ENCODE measurements at places on chromosomes 1 and 21.

- DNase-seq = no peak
Measured at GRCh38 chr1:218494449-218494852, 149.3 kb downstream of the TGFB2 start.

GRCh38 chr1:17606826-17607440 lies 67.4 kb downstream of the ARHGEF10L start:
- DNase-seq = peak; percentile 77

GRCh38 chr1:186374303-186375151 lies 526 bp downstream of the TPR start:
- DNase-seq = peak; percentile 7

GRCh38 chr1:119549719-119550132 lies 42.7 kb downstream of the HSD3B1 start:
- DNase-seq = peak; percentile 81

DNA sequence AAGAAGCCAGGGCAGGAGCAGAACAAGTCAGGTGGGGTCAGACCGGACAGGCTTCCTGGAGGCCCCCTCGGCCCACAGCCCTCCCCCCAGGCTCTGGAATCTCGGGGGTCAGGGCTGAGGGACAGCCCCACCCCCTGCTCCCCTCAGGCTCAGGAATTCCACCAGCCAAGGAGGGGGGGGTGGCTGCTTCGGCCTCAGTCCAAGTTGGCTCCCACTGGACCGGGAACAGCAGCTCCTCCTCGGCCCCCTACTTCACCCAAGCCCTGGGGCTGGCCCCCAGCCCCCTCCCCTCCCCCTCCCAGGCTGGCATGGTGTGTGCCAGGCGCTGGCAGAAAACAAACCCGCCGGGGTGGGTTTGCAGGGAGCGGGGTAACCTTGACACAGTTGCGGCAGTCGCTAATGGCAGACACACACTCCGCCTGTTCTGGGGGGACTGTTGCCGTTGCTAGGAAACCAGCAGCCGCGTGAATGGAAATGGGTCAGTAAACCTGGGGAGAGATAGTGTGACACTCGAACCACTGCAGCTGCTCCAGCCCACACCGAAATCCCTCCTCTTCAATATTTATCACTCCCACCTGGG lies 32.4 kb downstream of the AHDC1 start:
- DNase-seq = no peak

- DNase-seq = no peak
Measured at GRCh38 chr1:4171480-4172450, 271.7 kb upstream of the C1orf174 start.

DNA sequence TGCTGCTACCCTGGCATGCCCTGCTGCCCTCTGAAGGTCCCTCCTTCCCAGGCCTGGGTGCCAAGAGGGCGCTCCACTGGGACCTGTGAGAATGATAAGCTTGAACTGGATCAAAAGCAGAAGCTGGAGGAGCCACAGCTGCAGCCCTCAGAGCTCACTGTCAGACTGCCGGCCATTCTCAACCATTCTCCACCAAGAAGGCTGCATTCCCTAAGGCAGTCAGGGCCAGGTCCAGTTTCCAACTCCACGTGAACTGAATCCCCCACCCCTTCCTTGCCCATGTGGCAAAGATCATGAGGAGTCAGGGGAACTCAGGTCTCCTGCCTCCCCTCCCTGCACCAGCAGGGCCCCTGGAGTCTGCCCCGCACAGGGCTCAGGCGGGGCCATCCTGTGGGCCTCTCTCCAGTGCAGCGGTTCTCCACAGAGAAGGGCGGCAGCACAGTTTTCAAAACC lies 19.5 kb downstream of the SLC1A7 start:
- no peak for DNase-seq

DNA sequence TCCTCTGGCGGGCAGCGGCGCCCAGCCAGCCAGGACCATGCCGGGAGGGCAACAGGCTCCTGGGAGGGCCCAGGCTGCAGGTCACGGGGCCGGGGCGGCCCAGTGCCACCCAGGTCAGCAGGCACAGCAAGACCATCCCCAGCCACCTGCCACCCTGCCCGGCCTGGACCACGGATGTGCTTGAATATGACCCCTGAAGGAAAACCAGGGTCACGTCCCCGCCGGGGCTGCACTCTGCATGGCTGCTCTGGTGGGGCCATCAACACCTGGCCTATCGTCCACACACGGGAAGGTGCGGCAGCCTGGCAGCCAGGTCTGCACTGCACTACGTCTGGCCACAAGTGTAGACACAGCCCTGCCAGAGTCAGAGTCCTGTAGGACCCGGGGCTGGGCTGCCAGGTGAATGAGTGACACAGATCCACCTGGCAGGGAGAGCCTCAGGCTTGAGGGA lies 6.9 kb downstream of the WNT9A start:
- DNase-seq = no peak

DNA sequence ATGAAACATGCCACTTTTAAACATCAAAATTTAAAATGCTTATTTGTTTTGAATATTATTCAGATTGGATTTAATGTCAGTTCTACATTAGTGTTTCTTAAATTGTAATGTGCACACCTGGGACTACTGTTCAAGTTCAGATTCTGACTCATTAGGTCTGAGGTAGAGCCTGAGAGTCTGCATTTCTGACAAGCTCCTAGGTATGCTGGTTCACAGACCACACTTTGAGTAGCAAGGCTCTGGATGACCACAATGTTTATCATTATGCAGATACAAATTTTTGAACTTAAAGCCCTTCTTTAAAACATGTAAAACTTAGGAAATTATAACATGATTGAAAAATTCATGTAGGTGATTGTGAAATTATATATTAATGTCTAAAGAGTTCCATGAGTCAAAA lies 40.2 kb downstream of the TTLL7 start:
- DNase-seq = no peak

GRCh38 chr1:95108792-95109191 lies 8.4 kb upstream of the TLCD4 start:
- no peak for DNase-seq

- DNase-seq = no peak
Measured at GRCh38 chr1:27257155-27257554, 22.7 kb downstream of the WDTC1 start.

- DNase-seq = no peak
Measured at GRCh38 chr1:172630868-172631267, 28.0 kb upstream of the FASLG start.

- DNase-seq = no peak
Measured at GRCh38 chr1:155326020-155326526, 5.4 kb downstream of the RUSC1 start.

- DNase-seq = no peak
Measured at GRCh38 chr1:245704765-245705164, 550.0 kb downstream of the KIF26B start.

DNA sequence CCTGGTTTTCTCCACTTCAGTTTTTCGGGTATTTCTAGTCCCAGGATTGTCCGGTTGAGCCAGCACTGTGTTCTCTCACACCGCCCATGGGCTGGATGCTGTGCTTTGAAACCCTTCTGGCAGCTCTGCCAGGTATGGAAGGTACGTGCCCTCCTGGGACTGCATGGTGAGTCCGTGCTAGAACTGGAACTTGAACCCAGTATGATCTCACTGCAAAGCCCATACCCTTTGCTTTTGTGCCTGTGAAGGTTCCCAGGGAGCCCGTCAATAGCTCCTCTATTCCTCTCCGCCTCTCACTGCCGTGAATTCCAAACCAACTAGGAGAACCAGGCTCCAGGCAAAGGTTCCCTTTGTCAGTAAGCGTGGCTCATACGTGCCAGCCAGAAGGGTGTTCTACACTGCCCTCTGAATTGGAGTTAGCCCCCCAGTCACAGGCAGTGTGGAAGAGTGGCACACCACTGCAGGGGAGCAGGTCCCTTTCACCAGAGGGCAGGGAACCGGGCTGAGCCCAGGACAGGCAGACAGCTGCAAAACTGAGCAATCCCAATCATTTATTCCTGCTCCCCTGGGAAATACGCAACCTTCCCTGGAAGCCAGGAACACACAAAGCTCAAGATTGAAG lies 310.2 kb downstream of the CAMTA1 start:
- no peak for DNase-seq

GRCh38 chr1:242187171-242187570 lies 188.3 kb upstream of the MAP1LC3C start:
- no peak for DNase-seq

- DNase-seq = no peak
Measured at GRCh38 chr1:208728815-208729214, 484.6 kb upstream of the PLXNA2 start.

- peak; percentile 57 for DNase-seq
Measured at GRCh38 chr21:46604975-46605766, at the start of gene S100B. S100B (minus strand) TSS chr21:46605082; CDS start chr21:46602415, 2,667 bp downstream.

GRCh38 chr1:226467443-226467842 lies 59.5 kb upstream of the PARP1 start:
- DNase-seq = no peak

GRCh38 chr21:32083197-32083596 lies 195.7 kb downstream of the MIS18A start:
- no peak for DNase-seq

- DNase-seq = no peak
Measured at GRCh38 chr1:244104309-244105060, 53.4 kb downstream of the ZBTB18 start.

DNA sequence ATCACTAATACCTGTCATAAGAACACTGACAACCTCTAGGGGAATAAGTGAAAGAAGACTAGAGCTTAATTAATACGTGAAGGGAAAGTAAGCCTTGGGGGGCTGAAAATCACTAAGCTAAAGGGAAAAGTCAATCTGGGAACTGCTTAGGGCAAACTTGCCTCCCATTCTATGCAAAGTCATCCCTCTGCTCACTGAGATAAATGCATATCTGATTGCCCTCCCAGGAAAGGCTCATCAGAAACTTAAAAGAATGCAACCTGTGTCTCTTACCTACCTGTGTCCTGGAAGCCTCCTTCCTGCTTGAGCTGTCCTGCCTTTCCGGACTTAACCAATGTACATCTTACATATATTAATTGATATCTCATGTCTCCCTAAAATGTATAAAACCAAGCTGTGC lies 81.8 kb downstream of the WDR64 start:
- no peak for DNase-seq

- DNase-seq = no peak
Measured at GRCh38 chr21:35405981-35406380, 356.9 kb upstream of the RUNX1 start.

DNA sequence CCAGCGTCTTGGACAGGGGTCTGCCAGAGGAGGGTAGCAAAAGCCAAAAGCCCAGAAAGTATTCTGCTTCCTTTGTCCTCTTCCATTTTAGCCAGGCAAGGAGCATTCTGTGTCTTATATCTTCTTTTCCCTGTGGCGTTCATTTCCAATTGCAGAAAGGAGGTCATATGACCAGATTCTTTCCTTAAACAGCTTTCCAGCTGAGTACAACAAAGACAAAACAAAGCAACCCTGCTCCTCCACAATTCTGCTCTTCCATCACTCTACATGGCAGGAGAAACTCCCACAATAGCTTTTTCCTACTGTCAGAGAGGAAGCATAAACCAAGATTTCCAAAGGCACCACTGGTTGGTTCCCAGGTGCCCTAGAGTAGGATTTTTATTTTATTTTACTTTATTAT lies 19.7 kb downstream of the ENSA start:
- no peak for DNase-seq

DNA sequence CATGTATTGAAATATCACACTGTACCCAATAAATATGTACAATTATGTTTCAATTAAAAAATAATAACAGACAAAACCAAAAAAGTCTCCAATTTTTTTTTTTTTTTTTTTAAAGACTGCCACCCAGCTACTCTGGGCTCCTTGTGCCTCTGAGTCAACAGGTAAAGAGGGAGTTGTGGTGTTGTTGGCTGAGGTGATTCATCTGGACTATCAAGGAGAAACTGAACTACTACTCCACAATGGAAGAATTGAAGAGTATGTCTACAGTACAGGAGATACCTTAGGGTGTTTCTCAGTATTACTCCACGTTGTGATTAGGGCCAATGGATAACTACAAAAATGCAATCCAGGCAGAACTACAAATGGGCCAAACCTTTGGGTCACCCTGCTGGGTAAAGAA lies 67.9 kb downstream of the SCMH1 start:
- no peak for DNase-seq

- DNase-seq = no peak
Measured at GRCh38 chr21:34688145-34688544, 19.4 kb downstream of the CLIC6 start.

- DNase-seq = no peak
Measured at GRCh38 chr1:176903474-176903873, 261.0 kb downstream of the ASTN1 start.
